Effector memory CD4-positive, alpha-beta T cell (primary cell): ENCODE measurements at places on chromosomes 7 and 10.
A peak's percentile ranks its signal among the peaks of the same experiment; 100 is the strongest.

DNA sequence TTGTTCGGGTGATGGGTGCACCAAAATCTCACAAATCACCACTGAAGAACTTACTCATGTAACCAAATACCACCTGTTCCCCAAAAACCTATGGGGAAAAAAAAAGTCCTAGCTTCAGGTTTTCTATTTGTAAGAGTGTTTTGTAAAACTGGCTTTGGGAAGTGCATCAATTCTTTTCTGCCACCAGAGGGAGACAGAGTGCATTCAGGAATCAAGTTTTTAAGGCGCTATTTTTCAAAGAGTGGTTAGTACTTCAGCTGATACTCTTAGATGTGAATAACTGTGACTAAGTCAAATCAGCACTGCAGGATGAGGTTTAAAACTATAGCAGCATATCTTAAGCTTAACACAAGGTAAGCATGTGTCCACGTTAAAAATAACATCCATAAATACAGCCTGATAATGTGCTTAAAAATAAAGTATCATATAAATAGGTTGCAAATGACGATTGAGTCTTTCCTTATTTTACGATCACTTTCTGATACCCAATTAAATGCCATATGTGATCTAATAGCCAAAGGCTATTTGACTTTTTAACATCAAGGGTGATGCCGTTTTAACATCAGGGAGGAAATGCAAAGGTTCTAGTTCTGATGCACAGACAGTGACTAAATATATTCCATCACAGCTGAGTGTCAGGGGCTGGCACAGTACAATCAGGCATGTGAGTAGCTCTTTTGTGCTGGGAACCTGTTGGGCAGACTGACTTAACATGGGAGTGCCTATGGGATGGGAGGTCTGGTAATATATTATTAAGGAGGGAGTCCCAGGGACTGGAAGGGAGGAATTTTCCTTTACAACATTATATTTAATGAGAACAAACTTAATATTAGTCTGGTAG, 10.6 kb upstream of the LYZL2 start:
- no peaks in the 10 kb centered on the region for H3K27me3 ChIP-seq
- H3K4me1 ChIP-seq = no peaks in the 10 kb centered on the region
- DNase-seq = no peak
- no peaks in the 10 kb centered on the region for H3K36me3 ChIP-seq
- no peak overlapping the region for H3K4me3 ChIP-seq
- H3K27ac ChIP-seq = no peak overlapping the region

- peaks cover 21% of the 10 kb centered on the region for H3K4me1 ChIP-seq
- H3K4me3 ChIP-seq = peak overlapping the region; percentile 41
- H3K27me3 ChIP-seq = no peaks in the 10 kb centered on the region
Measured at GRCh38 chr7:151381348-151382078, 28.3 kb downstream of the WDR86 start.

- H3K36me3 ChIP-seq = no peaks in the 10 kb centered on the region
- no peaks in the 10 kb centered on the region for H3K27me3 ChIP-seq
- H3K4me3 ChIP-seq = no peak overlapping the region
- no peaks in the 10 kb centered on the region for H3K4me1 ChIP-seq
Measured at GRCh38 chr7:111780527-111780926, 218.2 kb upstream of the IMMP2L start.

DNA sequence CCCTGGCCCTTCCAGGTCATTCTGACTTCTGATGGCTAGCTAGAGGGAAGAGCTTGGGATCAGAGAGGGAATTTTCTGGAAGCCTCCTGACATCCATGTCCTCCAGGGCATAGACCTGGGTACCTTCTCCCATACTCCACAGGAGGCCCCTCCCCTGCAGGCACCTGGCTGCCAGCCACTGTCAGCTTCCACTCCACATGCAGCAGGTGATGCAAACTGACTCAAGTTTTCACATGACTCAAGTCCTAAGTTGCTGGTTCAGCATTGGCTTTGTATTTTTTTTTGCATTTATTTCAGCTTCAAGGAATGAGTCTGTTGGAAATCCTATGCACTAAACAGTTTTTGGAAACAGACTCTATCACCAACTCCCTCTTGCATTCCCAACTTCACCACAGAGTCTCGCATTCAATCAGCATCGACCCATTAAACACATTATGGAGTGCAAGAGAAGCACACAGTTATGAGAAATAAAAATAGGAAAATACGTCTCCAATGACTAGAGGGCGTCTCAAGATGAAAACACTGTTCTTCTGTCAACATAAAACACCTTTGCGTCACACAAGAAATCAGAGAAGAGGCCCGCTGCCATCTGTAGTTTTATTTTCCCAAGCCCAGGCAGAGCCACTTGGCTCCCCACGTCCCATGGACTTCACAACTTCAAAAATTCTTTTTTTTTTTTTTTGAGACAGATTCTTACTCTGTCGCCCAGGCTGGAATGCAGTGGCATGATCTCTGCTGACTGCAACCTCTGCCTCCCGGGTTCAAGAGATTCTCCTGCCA, 362.6 kb upstream of the MGMT start:
- H3K36me3 ChIP-seq = no peaks in the 10 kb centered on the region
- H3K4me1 ChIP-seq = no peaks in the 10 kb centered on the region
- H3K27ac ChIP-seq = no peak overlapping the region
- H3K4me3 ChIP-seq = no peak overlapping the region
- H3K27me3 ChIP-seq = no peaks in the 10 kb centered on the region

- H3K4me3 ChIP-seq = no peak overlapping the region
- no peaks in the 10 kb centered on the region for H3K27me3 ChIP-seq
- H3K36me3 ChIP-seq = no peaks in the 10 kb centered on the region
- peaks cover 15% of the 10 kb centered on the region for H3K4me1 ChIP-seq
Measured at GRCh38 chr7:38229884-38230642, 43.4 kb downstream of the TARP start.

DNA sequence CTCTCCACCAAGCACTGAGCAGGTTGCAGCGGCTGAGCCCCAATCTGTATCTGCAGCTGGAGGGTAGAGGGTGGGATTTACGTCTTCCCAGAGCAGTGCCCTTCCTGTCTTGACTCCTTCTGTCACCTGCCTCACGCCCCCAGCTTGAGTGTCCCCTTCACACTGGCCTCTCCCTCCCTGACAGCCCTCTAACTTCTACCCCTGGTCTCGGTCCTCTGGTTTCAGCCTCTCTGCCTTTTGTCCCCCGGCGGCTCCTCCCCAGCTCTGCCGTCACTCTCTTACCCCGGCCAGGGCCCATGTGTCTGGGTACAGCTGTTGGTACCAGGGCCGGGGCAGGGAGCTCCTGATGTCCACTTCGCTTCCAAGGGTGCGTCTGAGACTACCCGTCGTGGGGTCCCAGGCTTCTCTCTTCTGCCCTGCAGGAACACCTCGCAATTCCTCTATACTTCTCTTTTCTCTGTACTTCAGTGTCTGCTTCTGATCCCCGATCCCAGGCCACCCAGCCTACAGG, 654 bp downstream of the MUC3A start:
- no peaks in the 10 kb centered on the region for H3K4me1 ChIP-seq
- no peak overlapping the region for H3K4me3 ChIP-seq
- H3K27me3 ChIP-seq = no peaks in the 10 kb centered on the region
- no peak for DNase-seq
- H3K27ac ChIP-seq = no peak overlapping the region

DNA sequence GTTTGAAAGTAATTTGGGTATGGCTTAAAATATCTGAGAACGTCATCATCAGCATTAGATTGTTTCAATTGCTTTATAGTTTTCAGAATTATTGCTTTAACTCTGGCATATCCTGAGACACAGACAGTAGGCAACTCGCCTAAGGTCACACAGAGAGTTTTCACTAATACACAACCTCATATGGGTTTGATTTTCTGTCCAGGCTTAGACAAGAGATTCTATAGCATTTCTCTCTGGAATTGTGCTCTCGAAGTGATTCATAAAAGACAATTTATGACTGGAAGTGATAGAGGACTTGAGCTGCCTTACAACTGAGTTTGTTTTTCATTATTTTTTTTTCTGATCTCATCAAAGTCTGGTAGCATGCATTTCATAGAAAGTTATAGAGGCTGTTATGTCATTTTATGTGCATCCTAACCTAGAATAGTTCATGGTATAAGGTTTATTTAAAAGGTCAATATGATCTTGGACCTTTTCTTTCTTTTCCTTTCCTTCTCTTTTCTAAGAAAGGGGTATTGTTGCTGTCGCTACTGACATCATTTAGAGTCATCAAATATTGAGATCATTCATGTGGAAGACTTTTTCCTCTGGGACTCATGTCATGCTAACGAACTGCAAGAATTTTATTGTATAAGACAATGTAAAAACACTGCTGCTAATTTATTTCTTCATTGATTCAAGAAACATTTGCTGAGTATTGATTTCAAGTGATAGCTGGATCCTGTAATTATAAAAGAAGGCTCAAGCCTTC, 278.2 kb downstream of the PLXDC2 start:
- H3K27ac ChIP-seq = no peak overlapping the region
- H3K27me3 ChIP-seq = no peaks in the 10 kb centered on the region
- H3K4me1 ChIP-seq = no peaks in the 10 kb centered on the region

DNA sequence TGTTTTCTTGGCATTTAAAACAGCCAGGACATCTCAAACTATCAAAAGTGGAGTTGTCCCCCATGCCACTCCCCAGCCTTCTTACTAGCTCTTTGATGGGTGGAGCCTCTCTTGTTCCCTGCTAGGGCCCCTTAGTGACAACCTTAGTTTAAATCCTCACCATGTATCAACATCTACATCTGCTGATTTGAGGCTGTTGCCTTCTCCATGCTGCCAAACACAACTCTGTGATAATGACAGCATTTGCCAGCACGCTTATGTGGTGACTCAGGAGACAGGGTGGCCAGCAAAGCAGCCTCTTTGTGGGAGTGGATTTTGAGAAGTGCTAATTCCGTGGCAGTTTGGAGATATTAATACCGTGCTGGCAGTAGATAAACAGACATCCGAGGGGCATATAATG, 145.4 kb downstream of the LRRC4 start:
- H3K4me1 ChIP-seq = no peaks in the 10 kb centered on the region
- DNase-seq = no peak
- no peak overlapping the region for H3K27ac ChIP-seq
- no peak overlapping the region for H3K4me3 ChIP-seq

DNA sequence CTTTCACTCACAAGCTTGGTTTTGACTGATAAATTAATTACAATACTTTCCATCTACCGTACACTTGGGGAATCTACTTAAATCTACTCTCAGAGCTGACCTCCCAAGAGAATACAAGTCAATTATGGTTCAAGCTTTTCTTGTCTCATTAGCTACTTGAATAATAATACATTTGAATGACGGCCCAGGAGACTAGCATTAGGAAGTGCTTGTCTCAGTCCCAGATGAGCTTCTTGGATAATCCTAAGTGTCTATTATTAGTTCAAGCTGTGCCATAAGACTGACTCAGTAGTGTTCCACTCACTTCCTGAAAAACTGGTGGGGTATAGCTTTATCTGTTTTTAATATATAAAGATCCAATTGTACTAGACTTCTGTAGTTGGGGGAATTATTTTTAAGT, 100.2 kb downstream of the GNAT3 start:
- DNase-seq = no peak
- no peak overlapping the region for H3K4me3 ChIP-seq
- no peaks in the 10 kb centered on the region for H3K27me3 ChIP-seq
- H3K36me3 ChIP-seq = no peaks in the 10 kb centered on the region

DNA sequence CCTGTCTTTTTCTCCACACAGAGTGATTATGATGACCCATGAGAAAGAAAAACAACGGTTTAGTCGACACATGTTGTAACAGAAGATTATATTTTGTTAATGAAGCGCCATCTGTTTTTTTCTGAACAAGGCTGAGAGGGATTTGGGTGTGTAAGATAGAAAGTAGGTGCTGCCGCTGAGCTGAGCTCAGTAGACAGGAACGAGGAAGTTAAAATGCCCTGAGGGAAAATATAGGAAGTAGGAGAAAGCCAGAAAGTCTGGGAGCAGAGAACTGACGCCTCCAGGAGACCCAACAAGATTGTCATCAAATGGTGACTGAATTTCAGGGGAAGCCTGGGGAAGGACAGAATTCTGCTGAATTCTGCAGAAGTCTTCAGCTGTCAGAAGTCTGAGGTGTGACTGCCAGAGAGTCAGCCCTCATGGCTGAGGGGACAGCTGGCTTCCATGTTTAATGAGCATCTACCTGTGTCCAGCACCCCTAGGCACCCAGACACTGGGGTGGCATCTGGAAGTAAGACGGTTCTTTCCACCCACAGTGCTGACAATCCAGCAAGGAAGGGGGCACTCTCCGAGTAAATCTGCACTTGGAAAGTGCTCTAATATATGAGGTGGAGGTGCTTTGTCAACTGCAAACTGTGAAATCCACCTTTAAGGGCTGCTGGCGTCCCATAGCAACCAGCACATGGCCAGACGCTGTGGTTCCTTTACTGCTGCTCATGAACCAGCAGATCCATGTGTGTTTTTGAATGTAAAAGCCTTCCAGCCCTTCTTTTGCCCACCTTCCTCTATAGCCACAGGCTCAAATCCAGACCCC, 12.5 kb upstream of the TSPAN15 start:
- no peak overlapping the region for H3K4me3 ChIP-seq
- no peak overlapping the region for H3K27ac ChIP-seq
- DNase-seq = no peak
